Thymus (tissue), 14 donors: ENCODE measurements at places on chromosomes 13 and 19. TPM values are rescaled to one million over a fixed set of nuclear protein-coding genes. Genes with fewer than 3 reads are reported as not detected.
A peak's percentile ranks its signal among the peaks of the same experiment; 100 is the strongest.

- no peak for DNase-seq
These were observed 19.5 kb downstream of the COMP start for GRCh38 chr19:18771328-18772242.

GRCh38 chr19:28483197-28483596 is 729.8 kb downstream of the UQCRFS1 start:
- no peak for DNase-seq

- DNase-seq: peak; percentile 81
These were observed 17.8 kb upstream of the UPF3A start for GRCh38 chr13:114263578-114263977.

DNA sequence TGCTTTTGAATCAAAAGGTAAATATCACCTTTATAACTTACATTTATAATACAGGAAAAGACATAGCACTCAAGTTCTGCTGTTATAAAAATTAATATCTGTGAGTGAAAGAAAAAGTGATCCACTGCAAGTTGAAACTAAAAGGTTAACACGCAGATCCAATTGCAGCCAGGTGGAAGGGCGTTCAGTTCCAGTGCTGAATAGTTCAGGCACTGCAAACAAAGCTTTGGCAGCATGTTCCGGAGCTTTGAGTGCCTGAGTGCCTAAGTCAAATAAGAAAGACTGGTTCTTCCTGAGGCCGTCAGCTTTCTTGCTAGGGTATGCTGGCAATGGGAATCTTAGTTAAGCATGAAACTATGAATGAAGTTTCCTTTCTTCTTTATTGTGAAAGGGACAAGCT is 200.3 kb downstream of the LMO7 start:
- no peak for DNase-seq

DNA sequence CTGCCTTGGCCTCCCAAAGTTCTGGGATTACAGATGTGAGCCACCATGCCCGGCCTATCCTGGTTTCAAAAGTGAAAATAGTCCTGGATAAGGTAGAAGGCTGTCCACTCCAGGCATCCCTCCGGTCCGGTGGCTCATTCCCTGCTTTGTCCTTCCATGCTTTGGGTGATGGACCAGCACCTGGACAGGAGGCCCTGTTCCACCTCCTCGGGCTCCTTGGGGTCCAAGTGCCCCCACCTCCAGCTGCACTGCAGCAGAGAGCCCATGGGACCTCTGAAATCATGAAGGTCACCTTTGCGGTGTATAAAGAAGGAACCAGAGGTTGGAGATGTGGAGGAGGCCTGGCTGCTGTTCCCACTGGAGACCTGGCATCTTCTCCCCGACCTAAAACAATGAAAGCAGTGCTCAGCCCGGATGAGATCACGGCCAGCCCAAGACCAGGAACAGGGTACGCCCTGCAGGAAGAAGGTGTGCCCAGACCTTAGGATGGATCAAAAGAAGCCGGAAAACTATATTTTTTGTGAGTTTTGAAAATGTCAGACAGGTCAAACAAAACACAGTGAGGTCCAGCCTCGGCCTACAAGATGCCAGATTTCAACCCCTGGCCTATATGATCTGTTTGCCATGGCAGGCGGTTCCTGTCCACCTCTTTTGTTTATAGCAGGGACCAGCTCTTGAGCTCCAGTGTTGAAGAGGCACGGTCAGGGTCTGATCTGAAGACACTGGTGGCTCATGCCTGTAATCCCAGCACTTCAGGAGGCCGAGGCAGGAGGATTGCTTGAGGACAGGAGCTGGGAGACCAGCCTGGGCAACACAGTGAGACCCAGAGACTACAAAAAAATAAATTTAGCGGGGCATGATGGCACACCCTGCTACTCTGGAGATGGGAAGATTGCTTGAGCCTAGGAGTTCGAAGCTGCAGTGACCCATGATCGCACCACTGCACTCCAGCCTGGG is 5.8 kb downstream of the LSR start:
- DNase-seq: no peak

GRCh38 chr13:53327680-53328315 is 299.2 kb downstream of the OLFM4 start:
- DNase-seq: no peak

DNA sequence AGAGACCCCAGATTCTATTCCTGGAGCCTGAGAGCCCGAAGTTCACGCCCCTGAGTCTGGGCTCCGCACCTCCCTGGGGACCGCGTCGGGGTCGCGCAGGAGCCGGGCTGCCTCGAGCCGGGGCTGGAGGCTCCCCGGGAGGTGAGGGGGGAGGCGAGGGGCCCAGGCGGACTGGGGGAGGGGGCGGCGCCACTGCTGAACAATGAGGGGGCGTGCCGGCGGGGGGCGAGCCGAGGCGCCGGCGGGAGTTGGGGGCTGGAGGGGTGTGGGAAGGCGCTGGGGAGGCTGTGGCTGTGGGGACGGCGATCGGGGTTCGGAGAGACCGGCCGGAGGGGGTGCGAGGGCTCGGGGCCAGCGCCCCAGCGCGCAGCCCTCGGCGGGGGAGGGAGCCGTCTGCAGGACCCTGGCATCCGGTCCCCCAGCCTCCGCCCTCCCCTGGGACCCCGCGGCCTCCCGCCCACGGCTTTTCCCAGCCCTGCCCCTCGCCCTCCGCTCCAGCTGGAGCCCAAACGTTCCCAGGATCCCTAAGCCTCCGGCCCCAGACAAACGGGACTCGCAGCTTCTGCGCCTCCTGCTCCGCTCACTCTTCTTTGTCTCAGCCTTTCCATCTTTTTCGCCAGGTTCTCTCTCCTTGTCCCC is 922 bp downstream of the PLEKHG2 start:
- no peak for DNase-seq

DNA sequence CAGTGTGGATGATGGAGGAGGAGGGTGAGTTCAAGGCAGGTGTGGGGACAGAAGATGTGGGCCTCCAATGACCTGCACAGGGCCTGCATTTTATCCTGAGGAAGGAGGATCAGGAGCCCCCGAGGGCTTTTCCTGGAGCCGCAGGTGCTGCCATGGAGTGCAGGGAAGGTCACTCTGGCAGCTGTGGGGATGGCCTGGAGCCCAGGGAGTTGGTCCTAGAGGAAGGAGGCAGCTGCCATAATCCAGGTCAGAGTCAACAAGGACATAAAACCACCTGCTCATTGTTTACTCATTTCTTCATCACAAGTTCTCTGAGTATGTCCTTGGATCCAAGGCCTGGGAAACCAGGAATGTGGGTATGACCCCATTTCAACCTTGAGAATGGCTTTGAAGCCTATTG is 87.2 kb downstream of the SCGB2B2 start:
- no peak for DNase-seq

DNA sequence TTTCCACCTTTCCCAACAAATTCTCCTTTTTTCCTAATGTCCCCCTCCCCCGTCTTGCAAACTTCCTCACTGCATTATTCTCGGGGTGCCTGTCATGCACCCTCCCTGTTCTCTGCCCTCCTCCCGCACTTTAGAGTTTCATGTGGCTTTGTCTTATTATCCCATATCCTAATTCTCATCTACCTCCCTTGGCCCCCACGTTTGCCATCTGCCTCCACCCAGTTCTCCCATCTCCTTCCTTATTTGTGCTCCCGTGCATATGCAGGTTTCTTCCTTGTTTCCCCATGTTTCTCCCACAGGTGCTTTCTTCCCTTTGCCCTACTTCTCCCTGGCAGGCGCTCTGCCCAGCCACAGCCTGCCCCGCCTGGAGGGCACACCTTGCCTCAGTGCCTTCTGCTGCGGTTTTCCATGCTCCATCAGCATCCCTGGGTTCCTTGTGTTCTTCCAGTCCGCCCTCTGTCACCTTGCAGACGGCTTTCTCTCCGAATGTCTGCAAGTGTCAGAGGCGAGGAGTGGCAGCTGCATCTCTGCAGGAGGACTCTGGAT is 1.5 kb downstream of the SPATA13 start:
- no peak for DNase-seq

GRCh38 chr13:72062566-72062965 is 195.6 kb upstream of the DACH1 start:
- no peak for DNase-seq

DNA sequence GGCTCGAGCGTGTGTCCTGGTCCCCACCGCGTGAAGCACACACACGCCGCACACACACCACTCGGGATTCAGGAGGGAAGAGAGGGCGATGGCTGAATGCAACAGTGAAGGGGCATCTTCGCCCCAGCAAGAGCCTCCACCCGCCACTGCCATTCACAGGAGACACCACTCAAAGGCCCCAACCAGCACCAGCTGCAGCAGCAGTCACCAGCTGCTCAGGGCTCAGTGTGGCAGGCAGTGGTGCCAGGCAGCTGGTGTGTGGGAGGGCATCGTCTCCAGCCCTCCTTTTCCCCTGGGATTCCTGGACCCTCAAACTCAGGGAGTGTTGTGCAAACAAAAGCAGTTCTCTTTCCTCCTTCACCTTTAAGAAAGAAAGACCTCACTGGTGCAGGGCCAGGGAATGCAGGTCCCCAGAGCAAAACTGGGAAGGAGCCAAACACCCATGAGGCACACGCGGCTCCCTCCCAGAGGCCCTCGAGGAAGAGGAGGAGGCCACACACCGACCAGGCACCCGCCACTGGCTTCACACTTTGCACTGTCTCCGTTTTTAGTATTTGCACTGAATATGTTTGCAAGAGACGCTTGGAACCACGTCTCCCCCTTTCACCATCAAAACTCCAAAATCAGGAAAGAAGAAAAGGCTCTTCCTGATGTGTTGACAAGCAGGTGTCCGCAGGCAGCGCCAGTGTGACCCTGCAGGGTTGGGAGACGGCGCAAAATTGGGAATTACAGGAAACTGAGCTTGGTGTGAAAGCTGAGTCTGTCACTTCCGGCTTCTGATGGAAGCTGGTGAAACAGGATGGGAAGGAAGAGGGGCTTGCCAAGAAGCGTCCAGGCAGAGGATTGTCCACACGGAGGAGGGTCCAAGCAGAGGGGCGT is 26.4 kb upstream of the F7 start:
- DNase-seq: no peak

DNA sequence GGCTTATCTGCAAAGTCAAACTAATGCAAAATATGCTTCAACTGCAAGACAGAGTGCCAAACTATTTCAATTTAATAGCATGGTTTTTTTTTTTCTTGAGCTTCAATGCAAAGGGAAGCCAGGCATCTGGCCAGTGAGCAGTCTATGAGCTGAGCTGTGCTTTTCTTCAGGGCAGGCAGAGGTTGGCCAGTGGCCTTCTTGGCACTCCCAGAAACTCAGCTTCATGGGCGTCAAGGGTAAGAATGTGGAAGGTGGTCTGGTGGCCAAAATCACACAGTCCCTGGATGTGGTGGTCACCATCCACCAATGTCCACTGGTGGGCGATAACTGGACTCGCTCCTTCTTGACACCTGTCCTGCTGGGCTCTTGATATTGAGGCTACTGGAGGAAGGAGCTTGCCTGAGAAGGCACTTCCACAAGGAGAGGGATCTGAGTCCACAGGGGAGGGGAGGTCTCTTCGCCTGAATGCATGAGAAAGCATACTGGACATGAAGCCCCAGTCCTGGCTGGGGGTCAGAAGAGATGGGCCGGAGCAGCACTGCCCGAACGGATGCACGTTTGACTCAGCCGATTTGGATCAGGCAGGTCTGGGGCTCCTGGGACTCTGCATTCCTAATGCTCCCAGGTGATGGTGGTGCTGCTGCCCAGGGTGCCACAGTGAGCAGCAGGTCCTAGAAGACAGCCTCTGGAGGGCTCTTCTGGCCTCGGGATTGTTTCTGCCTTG is 17.1 kb downstream of the COL4A2 start:
- DNase-seq: no peak

GRCh38 chr19:46787331-46788261 is 798 bp downstream of the SLC1A5 start:
- DNase-seq: no peak

- no peak for DNase-seq
These were observed 839 bp upstream of the CKAP2 start for GRCh38 chr13:52454459-52454819.

CERS1 gene
- polyA plus RNA-seq: 0.41 TPM

RPS16 gene
- polyA plus RNA-seq: 3,143 TPM

ICAM5 gene
- polyA plus RNA-seq: 1.2 TPM

CYP2A7 gene
- polyA plus RNA-seq: 0.21 TPM

KLC3 gene
- polyA plus RNA-seq: 5.5 TPM

KCNN1 gene
- polyA plus RNA-seq: 0.27 TPM

PGLYRP1 gene
- polyA plus RNA-seq: 0.37 TPM

ELAVL3 gene
- polyA plus RNA-seq: 0.05 TPM
